ENCODE measurements at places on chromosomes 4 and X.
A peak's percentile ranks its signal among the peaks of the same experiment; 100 is the strongest.

- no peak for DNase-seq
These were observed 51.7 kb downstream of the RPGR start for GRCh38 chrX:38275615-38276014.

DNA sequence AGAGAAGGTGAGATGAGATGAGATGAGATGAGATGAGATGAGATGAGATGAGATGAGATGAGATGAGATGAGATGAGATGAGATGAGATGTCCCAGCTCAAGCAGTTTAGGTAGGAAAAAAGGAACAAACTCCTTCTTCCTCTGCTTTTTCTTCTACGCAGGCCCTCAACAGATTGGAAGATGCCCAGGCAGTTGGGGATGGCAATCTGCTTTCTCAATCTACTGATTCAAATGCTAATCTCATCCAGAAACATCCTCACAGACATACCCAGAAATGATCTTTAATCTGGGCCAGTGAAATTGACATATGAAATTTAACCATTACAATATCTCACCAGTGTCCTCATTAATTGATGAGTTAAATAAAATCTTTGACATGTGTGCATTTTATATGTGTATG lies 370.3 kb upstream of the SLC7A11 start:
- no peak for DNase-seq

DNA sequence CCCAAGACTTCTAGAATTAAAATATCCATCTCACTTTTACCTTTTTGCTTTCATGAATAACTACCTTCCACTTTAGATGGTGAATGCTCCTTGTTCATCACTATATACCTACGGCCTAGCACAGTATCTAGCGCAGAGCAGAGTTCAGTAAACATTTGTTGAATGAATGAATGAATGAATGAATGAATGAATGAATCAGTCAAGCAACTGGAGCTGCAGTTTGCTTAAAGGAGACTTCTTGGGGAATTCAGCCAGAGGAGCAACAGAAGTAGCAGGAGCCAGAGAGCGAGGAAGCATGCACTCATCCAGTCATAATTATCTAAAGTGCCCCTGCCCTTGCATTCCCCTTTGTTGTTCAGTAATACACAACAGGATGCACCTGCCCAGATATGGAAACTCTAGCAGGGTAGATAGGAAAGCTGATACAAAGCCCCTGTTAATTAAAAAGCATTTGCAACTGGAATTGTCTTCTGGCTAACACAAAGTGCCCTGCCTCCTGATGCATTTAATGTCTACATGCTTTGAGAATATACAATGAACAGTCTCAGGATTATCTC lies 103.0 kb upstream of the MBNL3 start:
- no peak for DNase-seq

DNA sequence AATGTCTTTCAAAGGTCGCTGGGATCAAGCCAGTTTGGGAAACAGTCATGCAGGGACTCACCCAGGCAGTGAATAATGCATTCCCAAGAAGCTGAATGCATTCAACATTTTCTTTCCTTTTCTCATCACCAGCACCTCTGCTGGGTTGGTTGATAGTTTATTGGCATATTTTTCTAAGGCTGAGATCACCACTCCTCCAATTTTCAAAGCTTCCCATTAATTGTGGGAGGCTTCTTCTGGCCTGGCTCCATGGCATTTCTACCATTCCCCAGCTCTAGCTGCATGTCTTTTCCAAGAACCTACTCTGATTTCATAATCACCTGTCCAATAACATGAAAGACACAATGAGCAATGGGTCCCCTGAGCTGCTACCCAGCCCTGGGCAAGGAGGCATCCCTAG lies 35.8 kb downstream of the CHRDL1 start:
- DNase-seq, result no peak

DNA sequence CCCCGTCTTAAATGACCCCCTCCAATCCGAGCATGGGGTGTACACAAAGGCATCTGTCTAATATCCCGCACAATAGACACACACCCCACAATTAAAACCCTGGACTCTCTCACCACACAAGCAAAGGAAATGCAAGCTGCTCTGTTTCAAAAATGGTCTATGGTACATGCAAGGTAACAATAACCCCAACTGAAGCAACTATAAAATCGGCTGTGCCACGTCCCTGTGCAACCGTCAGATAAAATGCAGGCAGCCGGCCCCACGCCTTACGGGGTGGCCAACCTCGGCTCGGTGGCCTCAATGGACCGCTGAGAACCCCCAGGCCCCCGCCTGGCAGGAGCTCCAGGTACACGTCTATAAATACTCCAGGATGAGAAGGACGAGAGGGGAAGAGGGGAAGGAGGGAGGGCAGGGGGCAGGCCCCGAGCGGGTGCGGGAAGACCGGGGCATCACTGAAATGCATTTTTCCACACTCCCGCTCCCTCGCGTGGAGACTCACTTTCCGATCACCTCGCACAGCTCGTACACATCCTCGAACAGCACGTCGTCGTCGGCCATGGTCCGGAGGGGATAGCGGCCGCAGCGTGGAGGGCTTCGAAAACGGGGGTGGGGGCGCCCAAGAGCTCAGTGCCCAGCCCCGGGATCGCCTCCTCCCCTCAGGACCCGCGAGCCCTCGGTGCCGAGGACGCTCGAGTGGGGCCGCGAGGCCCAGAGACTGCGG lies 763 bp downstream of the CASK start:
- peak; percentile 9 for DNase-seq

GRCh38 chr4:34046580-34046979 lies 2197.7 kb downstream of the ARAP2 start:
- DNase-seq, result no peak

GRCh38 chr4:100988876-100989275 lies 358.4 kb downstream of the PPP3CA start:
- no peak for DNase-seq

GRCh38 chrX:9131066-9131465 lies 97.1 kb upstream of the FAM9B start:
- no peak for DNase-seq

- DNase-seq, result no peak
These were observed 43.1 kb downstream of the PPA2 start for GRCh38 chr4:105430811-105431210.

- DNase-seq, result no peak
These were observed 73.0 kb upstream of the SCOC start for GRCh38 chr4:140300271-140300970.
